ENCODE measurements at places on chromosomes 12 and 14. TPM values are rescaled to one million over a fixed set of nuclear protein-coding genes. Genes with fewer than 3 reads are reported as not detected.

The CDCA3 gene
- total RNA-seq = 1.7 TPM

The NGB gene
- total RNA-seq = 2.9 TPM

The KCNH5 gene
- total RNA-seq = 0.23 TPM

The AQP6 gene
- not detected for total RNA-seq

The GPR65 gene
- total RNA-seq = 0.32 TPM

The C14orf132 gene
- 78.3 TPM for total RNA-seq

The KRT6A gene
- not detected for total RNA-seq

The PIWIL1 gene
- not detected for total RNA-seq

The TMEM30B gene
- total RNA-seq = 4.4 TPM

The RNASE7 gene
- not detected for total RNA-seq

The FAM90A1 gene
- under 0.01 TPM for total RNA-seq

The PFKM gene
- total RNA-seq = 67.3 TPM

The SYCP3 gene
- not detected for total RNA-seq

The OAS2 gene
- 8.4 TPM for total RNA-seq

The TPPP2 gene
- not detected for total RNA-seq

The RTL1 gene
- not detected for total RNA-seq

The ANAPC7 gene
- 35.0 TPM for total RNA-seq

The INSM2 gene
- total RNA-seq = not detected

The ITGB7 gene
- 1.7 TPM for total RNA-seq

The POTEM gene
- total RNA-seq = not detected

The MMP19 gene
- 10.7 TPM for total RNA-seq

The TAS2R14 gene
- 1.6 TPM for total RNA-seq

The ATP23 gene
- 16.2 TPM for total RNA-seq

The TTLL5 gene
- 19.5 TPM for total RNA-seq

The PIGH gene
- 23.6 TPM for total RNA-seq

The BATF gene
- 3.4 TPM for total RNA-seq

The TNS2 gene
- total RNA-seq = 173 TPM

The KLHL33 gene
- total RNA-seq = 0.92 TPM

The CACNA2D4 gene
- 3.3 TPM for total RNA-seq

The GLT1D1 gene
- 1.5 TPM for total RNA-seq

The CD163L1 gene
- total RNA-seq = 1.4 TPM

The TMEM121 gene
- 7.6 TPM for total RNA-seq

The NANOG gene
- total RNA-seq = not detected

The METAP2 gene
- total RNA-seq = 52.6 TPM

The EIF2S3B gene
- not detected for total RNA-seq

The MYF6 gene
- not detected for total RNA-seq

The IGF1 gene
- 79.4 TPM for total RNA-seq

The TMEM233 gene
- total RNA-seq = 0.42 TPM

The WNT1 gene
- not detected for total RNA-seq

The HOXC6 gene
- 0.32 TPM for total RNA-seq

The PPP1R1A gene
- total RNA-seq = 3.6 TPM

The CMAS gene
- total RNA-seq = 37.0 TPM

The ZNF268 gene
- total RNA-seq = 21.6 TPM

The PRPH gene
- 9.9 TPM for total RNA-seq

The SPRYD4 gene
- total RNA-seq = 2.1 TPM

The FIGNL2 gene
- total RNA-seq = 0.33 TPM

The TMPRSS12 gene
- total RNA-seq = not detected

The RIMBP2 gene
- 1.8 TPM for total RNA-seq

The ABCB9 gene
- 1.7 TPM for total RNA-seq

The TPH2 gene
- total RNA-seq = 0.13 TPM

The NEUROD4 gene
- total RNA-seq = not detected

The TAS2R10 gene
- total RNA-seq = 0.42 TPM

The DCAF5 gene
- 37.4 TPM for total RNA-seq

The PITPNM2 gene
- total RNA-seq = 24.4 TPM

The DNAH10 gene
- total RNA-seq = not detected

The MYH6 gene
- total RNA-seq = under 0.01 TPM

Measured in esophagus muscularis mucosa (tissue), 4 donors.